Aorta (tissue), 5 donors: ENCODE measurements at places on chromosomes 1 and 21. TPM values are rescaled to one million over a fixed set of nuclear protein-coding genes. Genes with fewer than 3 reads are reported as not detected.

DNA sequence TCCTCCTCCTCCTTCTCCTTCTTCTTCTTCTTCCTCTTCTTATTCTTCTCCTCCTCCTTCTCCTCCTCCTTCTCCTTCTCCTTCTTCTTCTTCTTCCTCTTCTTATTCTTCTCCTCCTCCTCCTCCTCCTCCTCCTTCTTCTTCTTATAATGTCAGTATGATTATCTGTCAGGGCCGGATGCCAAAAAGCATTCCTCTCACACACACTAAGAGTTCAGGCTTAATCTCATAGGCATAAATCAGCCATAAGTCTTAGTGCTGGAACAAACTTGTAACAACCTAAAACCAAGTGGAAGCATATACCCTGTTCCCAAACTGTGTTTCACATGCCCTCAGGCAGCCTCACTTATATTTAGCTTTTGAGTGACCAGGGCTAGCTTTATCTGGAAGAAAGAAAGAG lies 240.3 kb downstream of the LMX1A start:
- no peak for DNase-seq

GRCh38 chr1:37177230-37177864 lies 143.0 kb upstream of the GRIK3 start:
- no peak for DNase-seq

Gene NUDT4B
- 0.75 TPM for total RNA-seq

DNA sequence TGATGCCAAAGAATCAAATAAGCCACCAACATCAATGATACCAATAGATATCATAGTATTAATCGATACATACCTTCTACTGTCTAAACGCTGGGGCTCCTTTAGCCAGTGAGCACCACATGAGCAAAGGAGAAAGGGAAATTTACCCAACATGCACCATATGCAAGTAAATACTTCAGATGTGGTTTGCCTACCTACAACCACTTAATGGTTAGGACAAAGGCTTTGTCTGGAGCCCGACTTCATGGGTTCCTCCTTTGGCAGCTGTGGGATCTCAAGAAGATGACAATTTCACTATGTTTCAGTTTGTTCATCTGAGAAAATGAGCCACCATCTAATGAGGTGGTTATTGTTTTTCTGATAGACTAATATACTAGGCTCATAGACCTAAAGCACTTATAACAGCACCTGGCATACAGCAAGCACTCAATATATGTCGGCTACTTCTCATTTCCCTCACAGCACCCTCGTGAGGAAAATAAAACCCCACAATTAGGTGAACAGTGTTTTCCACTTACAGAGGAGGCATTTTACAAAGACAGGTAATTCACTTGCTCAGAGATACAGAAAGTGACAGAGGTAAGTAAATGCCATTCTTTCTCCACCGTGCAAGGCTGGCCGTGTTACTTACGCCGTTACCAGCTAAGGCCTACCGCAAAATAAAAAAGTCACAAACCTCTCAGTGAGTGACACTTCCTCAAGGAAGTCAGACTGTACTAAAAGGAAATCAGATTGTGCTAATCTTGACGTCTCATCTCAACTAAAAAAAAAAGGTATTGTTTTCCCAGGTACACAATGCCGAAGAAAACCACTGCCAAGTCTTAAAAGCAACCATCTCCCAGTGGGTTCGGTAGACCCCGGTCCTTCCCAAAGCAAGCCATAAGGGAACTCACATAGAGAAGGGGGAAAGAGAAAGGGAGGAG lies 1.6 kb downstream of the TTC13 start:
- DNase-seq = no peak

Gene S100A9
- 131 TPM for total RNA-seq

DNA sequence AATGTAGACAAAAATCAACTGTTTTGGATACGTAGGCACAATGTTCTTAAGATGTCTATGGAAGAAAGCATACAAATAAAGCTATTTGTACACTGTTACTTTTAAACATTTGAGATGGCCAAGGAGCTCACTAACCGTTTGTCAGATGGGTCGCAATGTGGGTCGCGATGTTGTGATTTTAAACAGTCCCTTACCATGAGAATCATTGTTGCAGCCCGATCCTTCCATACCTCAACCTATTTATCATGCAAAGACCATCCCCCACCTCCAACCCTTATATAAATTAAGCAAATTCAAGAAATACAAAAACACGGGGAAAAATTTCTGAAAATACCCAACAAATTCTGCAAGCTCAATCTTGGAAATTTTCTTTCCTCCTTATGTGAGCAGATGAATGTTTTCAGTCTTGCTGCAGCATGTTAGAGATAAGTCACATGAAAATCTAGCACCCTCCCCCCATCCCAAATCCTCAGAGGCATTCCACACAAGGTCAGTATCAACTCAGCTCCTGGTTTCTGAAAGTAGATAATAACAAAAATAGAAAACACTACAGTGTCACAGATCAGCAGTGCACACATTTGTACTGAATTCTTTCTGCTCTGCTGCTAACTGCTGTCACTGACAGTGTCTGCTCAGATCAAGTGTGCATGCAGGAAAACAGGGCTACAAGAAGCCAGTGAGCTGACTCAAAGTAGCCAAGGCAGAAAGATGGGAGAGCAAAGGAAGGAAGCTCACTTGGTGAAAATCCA lies 92.9 kb upstream of the TTC39A start:
- no peak for DNase-seq

GRCh38 chr1:30464187-30464617 lies 259.2 kb downstream of the MATN1 start:
- DNase-seq = no peak

Gene FAM110D
- 15.7 TPM for total RNA-seq

Gene TBX19
- 4.1 TPM for total RNA-seq

- no peak for DNase-seq
Measured at GRCh38 chr21:31193761-31194160, 150.3 kb downstream of the TIAM1 start.

- no peak for DNase-seq
Measured at GRCh38 chr21:41500931-41501381, 7.0 kb downstream of the TMPRSS2 start.

DNA sequence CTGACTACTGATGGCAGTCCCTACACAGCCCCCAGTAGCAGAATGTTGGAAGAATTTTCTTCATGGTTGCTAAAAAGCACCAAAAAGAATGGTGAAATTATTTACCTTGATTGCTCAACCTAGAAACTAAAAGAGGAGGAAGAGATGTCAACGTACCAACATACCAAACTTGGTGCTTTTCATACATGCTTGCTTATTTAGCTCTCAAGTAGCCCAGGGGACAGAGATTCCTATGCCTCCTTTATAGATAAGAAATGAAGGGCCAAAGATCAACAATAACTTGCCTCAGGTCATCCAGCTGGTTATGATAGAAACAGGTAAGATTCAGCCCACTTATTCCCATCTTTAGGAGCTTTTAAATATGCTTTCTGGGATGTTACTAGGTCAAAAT lies 170.6 kb downstream of the PIGK start:
- DNase-seq = no peak

DNA sequence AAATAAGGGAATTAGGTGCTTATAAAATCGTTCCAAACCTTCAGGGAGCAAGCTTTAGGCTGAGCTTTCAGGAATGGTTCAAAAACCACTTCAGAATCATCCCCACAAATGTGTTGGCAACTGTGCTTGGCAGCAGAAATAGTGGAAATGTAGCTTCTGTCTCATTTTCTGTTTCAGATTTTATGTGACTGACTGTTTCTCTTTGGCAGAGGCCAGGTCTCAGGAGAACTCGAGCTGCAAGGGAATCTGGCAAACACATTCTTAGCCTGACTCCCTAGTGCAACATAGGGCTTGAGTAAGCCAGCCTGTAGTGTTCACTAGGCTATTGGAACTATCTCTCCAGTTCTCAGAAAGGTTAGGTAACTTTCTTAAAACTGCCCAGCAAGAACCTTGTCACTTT lies 128.6 kb downstream of the PLA2G4A start:
- DNase-seq = no peak

DNA sequence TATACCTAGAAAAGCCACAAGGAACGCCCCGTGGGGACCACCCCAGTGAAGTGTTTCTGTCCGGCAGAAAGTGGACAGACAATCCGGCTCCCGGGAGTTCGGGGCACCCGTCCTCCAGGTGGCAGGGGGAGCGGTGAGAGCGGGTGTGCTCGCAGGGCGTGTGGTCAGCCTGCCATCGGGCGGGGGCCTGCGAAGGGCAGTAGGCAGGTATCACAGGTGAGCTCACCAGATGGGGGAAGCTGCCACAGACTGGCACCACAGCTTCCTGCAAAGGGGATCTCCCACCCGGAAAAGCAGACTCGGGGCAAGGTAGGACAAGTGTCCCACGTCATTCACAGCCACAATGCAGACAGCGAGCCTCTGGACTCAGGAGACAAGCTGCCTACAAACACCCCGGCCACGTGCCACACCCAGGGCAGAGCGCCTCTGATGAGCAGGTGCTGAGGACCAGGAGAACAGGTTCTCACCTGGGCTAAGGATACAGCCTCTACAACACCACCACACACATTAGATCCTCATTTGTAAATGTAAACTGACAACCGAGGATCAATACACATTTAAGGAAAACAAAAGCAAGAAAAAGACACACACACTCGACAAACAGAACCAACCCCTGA lies 36.4 kb downstream of the VPS26C start:
- no peak for DNase-seq
